ENCODE measurements at places on chromosomes 16 and 17.

DNA sequence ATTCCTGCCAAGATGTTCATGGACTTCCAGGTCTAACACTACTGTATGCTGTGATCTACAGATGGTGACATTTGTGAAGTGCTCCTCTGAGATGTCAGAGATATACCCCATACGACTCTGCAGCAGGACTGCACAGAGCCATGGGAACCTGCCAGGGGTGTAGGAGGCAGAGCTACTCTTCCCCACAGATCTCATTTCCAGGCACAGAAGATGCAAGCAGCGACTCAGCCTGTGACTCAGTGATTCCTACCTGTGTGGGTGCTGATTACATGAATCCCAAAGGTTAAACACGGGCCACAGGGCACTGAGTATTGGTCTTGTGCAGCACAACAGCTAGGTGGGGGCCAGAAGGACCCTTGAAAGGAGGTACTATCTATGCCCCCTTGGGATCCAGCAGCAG, 137.0 kb upstream of the SOX9 start:
- no peak for DNase-seq

DNA sequence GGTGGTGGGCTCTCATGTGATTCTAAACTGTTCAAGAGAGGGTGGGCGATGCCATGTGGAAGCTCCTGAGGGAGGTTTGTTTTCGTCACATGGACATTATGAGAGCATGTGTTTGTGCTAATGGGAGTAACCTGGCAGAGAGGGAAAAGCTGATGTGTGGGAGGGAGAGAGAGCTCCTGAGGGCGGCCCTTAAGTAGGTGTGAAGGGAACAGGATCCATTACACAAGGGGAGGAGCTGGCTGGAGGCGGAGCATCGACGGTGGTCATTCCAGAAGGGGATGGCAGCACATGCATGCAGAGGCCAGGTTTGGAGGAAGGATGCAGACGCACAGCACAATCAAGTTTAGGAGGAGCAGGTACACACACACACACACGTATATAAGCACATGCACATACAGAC, 197.5 kb downstream of the RPTOR start:
- no peak for DNase-seq

GRCh38 chr16:1688807-1689560, 10.9 kb downstream of the JPT2 start:
- DNase-seq, result no peak

- no peak for DNase-seq
Observed at GRCh38 chr17:27511168-27511883, 55.1 kb downstream of the KSR1 start.

- no peak for DNase-seq
Observed at GRCh38 chr17:80125656-80126448, 21.1 kb downstream of the EIF4A3 start.

GRCh38 chr17:30519707-30520106, 42.5 kb downstream of the GOSR1 start:
- DNase-seq, result no peak

DNA sequence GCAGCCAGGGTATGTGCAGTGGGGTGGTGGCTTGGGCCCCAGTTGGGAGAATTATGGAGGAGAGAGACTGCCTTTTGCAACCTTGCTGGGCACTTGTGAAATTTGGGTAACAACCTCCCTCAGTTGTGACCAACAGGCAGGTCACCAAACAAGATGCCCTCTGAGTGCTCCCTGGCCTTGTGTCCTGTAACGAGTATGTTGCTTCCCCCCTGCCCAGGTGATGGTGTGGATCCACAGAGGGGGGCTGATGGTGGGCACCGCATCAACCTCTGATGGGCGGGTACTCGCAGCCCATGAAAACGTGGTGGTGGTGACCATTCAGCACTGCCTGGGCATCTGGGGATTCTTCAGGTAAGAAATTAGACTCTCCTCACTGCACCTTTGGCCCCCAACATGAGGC, 74.3 kb downstream of the SLC6A2 start:
- no peak for DNase-seq

Data from NCI-H2171 (cell line).